ENCODE measurements at places on chromosomes 11 and 22.
A peak's percentile ranks its signal among the peaks of the same experiment; 100 is the strongest.

- peak; percentile 74 for DNase-seq
Measured at GRCh38 chr11:121199516-121199915, 93.1 kb upstream of the SC5D start.

- no peak for DNase-seq
Measured at GRCh38 chr11:69750108-69750850, 24.9 kb downstream of the FGF4 start.

- DNase-seq: no peak
Measured at GRCh38 chr11:67484847-67485311, 2.1 kb downstream of the AIP start.

DNA sequence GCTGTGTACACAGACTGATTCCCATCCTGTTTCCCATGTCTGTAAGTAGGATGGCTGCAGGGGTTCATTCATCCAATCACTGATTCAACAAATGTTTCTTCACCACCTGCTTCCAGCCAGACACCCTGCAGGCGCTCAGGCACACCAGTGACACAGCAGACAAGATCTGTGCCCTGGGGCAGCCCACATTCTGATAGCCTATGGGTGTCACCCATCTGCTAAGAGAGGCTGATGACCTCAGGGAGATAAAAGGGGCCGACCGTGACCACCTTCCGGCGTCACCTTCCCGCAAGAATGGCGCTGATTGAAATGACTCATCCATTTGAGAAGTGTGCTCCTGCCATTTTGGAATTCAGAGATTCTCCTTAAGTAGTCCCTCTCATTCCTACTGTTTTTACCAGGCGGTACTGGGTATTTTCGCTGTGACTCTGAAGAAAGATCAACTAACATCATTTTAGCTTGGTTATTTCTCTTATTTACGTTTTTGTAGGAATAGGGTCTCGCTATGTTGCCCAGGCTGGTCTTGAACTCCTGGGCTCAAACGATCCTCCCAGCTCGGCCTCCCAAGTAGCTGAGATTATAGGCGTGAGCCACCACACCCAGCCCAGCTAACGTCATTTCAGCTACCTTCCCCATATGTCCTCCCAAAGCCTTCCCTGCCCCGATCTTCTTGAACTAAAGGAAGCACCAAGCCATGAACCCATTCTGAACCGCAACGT is 73.2 kb upstream of the BID start:
- no peak for DNase-seq

DNA sequence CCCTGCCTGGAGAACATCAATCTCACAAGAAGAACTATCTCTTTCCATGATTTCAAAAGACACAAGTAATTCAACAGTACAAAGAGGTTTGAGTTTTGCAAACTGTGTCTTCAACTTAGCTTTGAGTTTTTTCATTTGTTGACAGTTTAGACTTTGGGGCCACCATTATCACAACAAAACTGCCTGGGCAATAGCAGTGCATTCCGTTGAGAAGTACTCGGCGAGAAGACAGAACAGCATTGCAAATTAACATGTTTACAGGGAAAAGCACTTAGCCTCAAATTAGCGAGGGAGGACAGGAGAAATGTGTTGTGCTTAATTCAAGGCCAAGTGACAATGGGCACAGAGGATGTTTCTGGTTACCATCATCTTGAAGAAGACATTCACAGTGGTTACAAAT is 133.2 kb upstream of the MPPED2 start:
- DNase-seq: no peak

DNA sequence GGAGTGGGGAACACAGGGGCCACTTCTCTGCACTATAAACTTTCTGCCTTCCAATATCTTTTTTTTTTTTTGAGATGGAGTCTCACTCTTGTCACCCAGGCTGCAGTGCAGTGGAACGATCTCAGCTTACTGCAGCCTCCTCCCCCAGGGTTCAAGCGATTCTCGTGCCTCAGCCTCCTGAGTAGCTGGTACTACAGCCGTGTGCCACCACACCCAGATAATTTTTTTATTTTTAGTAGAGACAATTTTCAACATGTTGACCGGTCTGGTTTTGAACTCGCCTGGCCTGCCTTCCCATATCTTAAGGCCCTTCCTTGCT is 1.7 kb downstream of the SLC3A2 start:
- no peak for DNase-seq

- DNase-seq: peak; percentile 45
Measured at GRCh38 chr22:50206599-50206998, 5.8 kb downstream of the SELENOO start.

DNA sequence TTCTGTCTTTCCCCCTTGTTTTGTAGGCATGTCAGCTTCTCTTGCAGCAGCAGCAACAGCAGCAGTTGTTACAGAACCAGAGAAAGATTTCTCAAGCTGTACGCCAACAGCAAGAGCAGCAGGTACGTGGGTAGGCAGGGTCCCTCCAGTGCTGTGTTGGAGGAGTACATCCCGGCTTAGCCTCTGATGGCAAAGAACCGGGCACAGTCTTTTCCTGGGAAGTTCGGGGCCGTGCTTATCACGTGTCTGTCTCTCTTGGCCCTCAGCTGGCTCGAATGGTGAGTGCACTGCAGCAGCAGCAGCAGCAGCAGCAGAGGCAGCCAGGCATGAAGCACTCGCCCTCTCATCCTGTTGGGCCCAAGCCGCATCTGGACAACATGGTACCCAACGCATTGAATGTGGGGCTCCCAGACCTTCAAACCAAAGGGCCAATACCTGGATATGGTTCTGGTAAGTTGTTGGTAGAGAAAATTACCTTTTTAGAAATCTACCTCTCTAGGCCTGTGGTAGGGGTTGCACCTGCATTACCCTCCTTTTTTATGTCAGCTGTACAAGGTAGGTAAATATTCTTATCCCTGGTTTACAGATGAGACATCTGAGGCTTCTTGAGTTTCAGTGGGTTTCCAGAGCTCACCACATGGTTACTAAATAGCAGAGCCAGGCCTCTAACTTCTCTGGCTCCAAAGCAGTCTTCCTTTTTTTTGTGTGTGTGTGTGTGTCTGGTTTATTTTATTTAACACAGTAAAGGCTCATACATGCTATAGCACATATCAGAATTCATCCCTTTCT is 45.2 kb upstream of the ADSL start:
- no peak for DNase-seq

- DNase-seq: no peak
Measured at GRCh38 chr11:12291313-12291712, 86.1 kb upstream of the PARVA start.

DNA sequence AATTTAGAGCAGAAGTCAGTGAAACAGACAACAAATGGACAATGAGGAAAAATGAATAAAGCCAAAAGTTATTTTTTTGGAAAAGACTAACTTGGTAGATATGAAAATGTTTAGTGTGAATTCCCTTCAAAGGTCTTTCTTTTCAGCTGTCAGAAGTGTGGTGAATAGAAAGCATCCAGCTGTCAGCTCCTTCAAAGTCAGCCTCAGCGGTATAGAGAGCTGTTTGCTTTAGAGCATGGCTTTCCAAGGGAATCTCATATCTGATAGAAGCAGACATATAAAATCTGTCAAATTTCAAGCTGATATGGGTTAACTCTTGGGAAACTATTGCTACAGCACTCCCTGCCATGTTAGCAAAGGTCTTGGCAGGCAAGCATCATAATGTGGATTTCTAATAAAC is 309.3 kb downstream of the CASP12 start:
- no peak for DNase-seq

DNA sequence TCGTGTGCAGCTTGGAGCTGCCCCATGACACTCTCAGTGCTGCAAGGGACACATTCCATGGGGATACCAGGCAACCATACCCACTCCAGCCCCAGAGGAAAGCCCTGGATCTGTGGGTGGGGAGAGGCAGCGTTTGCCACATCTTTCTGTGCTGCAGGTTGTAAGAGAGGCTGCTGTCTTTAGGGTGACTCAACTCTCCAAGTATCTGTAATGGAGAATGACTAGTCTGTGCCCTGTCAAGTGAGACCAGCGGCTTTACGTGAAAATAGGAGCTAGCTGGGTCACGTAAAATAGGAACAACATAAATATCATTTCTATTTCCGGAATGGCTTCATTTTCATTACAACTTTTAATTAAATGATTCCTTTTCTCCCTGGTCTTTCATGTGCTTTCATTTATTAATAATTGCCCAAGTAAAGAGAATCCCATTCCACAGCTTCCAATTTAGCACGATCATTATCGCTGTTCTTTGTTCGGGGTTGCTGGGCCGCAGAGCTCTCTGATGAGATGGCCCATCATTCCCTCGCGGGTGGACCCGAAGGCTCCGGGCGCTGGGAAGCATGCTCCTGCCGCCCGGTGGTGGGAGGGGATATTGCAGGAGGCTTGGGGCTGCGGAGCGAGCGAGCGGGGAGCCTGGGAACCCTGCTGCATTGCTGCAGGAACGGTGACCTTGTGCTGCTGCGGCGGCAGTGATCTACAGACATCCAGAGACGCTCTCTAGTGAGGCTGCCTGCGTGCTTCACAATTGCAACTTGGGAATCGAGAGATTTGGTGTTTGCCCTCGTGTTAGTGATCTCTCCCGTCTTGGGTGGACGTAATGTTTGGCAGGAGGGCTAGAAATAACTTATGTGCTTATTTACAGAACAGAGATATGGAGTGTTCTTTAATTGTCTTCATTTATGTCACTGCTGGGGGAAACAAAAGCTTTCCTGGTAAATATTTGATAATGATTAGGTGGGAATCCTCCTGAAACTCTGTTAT is 10.6 kb downstream of the SLC6A5 start:
- DNase-seq: peak; percentile 44

DNA sequence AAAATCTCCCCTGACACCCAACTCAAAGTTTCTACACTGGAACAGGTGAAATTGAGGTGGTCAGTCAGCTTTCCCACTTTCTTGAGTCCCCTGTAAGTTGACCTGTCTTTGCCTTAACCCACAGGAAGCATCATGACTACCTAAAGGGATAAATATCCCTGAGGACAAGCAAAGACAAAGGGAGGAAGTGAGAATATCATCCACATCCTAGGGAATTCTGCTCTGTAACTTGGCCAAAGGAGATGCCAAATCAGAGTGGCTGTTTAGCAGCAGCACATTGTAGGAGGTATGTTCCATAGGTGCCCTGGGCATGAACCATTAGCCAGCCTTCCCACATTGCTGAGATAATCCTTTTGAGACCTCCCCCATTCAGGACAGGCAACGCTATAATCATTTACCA is 40.9 kb upstream of the MRPL17 start:
- DNase-seq: no peak

DNA sequence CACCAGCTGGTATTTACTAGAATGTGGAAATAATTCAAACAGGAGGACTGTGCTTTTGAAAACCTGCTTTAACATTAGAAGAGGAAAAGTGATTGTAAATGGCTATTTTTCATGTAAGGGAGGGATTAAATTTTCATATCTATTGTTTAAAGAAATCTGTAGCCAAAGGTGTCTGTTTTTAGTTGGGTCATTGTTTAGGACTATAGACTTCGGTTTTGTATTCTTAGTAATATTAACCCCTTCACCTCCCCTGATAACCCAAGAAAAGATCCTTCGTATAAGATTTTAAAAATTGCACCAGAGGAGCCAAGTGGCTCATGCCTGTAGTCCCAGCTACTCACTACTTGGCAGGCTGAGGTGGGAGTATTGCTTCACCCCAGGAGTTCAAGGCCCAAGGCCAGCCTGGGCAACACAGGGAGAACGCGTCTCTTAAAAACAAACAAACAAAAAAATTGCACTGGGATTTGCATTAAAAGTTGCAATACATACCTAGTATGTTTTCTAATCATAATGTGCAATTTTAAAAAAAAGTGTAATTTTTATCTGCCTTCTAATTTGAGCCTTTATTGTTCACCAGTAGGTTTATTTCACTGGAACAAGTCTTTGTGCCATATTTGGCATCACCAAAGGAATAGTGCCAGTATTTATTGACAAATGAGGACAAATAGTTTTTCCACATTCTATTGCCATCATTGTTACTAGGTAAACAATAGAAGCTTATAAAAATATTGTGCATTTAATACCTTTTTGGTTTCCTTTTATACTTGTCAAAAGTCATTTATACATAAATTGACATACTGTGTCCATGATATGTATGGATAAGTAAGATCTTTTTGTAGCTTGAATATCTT is 34.3 kb downstream of the MTMR3 start:
- peak; percentile 40 for DNase-seq

DNA sequence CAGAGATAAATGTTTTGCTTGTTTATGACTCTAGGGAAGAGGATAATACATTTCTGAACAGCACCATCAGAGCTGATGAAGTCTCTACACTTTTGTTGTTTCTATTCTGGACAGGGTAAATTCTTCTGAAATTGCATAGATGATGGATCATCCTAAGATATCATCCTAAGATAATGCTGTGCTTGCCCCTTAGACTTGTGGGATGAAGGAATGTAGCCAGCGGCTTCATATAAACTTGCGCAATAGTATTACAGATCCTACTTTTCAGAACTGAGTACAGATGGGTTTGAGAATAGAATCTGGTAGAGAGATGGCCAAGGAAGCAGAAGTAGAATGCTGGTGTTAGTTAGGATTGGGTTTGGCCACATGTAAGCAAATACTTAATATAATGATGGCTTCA is 61.0 kb downstream of the NCAM1 start:
- peak; percentile 98 for DNase-seq

DNA sequence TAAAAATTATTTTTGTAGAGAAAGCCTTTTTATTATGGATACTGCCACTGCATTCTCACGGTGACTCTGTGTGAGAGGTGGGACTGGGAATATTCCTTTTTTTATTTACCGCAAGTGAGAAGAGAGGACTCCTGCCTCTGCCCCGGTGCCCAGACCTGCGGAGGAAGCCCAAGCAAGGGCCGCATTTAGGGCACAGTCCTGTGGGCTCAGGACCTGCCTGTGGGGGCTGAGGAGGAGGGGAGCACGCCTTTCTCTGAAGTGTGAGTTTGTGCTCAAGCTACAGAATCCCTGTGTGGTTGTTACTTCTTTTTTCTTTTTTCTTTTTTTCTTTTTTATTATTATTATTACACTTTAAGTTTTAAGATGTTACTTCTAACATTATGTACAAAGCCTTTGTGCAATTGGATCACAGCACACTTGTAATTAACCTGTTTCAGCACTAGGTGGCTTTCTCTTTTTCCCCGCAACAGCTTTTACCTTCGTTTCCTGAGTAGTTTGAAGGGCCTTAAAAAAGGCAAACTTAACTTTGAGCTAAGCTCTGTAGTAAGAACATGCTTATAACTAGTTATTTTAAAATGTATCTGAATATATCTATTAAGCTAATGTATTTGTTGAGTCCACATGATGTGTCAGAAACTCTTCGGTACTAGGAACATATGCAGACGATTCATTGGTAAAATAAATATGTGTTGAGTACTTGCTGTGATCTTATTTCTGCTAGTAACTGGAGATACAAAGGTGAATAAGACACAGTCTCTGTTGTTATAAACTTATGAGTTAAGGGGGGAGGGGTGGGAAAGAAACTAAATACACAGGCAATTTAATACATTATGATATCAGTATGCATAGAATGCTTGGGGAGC is 18.3 kb downstream of the AMOTL1 start:
- peak; percentile 64 for DNase-seq

- DNase-seq: no peak
Measured at GRCh38 chr11:105705786-105706530, 96.1 kb downstream of the GRIA4 start.

DNA sequence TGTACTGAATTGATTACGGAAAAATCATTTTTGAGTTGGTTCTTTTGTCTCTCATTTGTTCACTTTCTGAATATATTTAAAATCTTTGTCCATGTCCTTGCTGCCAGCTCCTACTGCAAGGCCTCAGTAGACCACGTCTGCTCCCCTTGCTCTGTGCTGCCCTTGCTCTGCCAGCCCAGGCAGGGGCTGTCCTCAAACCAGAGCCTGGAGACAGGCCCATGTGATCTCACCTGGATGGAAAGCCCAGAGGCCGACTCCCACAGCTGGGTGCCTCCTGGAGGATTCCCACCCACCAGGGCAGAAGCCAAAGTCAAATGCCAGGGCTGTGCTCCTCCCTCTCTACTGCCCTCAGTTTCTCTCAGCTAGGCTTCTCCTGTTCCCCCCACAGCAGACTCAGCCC is 141.8 kb downstream of the NTM start:
- no peak for DNase-seq

Data from amniotic epithelial cell (primary cell).